ENCODE measurements at places on chromosomes 7 and 10. TPM values are rescaled to one million over a fixed set of nuclear protein-coding genes. Genes with fewer than 3 reads are reported as not detected.

DNA sequence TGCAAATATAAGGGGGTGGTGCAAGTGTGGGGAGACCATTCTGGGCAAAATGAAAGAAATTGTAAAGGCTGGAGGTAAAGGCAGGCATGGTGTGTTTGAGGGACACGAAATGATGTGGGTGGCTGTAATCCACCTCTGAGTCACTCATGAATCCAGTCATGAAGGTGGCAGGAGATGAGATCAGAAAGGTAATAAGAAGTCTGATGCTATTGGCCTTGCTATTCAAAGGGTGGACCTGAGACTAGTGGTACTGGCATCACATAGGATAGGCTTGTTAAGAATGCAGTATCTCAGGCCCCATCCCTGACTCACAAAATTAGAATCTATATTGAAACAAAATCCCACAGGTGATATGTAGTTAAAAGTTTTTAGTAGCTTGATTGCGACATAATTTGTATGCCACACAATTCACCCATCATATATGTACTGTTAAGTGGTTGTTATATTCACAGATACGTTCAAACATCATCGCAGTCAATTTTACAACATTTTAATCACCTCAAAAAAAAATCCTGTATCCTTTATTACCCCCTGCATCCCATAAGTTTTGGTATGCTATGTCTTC is 85.6 kb downstream of the ST8SIA6 start:
- H3K27ac ChIP-seq = no peak overlapping the region
- no peak overlapping the region for H3K4me3 ChIP-seq
- H3K4me1 ChIP-seq = no peaks in the 10 kb centered on the region
- no peaks in the 10 kb centered on the region for H3K27me3 ChIP-seq

GRCh38 chr7:2471396-2471795 is 4.8 kb downstream of the GRIFIN start:
- peaks cover 2% of the 10 kb centered on the region for H3K4me1 ChIP-seq
- H3K36me3 ChIP-seq = no peaks in the 10 kb centered on the region
- H3K27me3 ChIP-seq = no peaks in the 10 kb centered on the region
- H3K27ac ChIP-seq = no peak overlapping the region

Gene ADIRF
- polyA plus RNA-seq = 57.4 TPM

GRCh38 chr7:137967143-137968018 is 34.5 kb downstream of the CREB3L2 start:
- no peak overlapping the region for H3K4me3 ChIP-seq
- DNase-seq = no peak
- peaks cover 22% of the 10 kb centered on the region for H3K4me1 ChIP-seq

Gene KCP
- not detected for polyA plus RNA-seq

Data from ovary (tissue), 10 donors.